ENCODE measurements at places on chromosomes 12 and 14. TPM values are rescaled to one million over a fixed set of nuclear protein-coding genes. Genes with fewer than 3 reads are reported as not detected.

Gene HOXC12
- total RNA-seq, result not detected

Gene SERPINA5
- 88.8 TPM for total RNA-seq

Gene FAR2
- total RNA-seq, result 5.2 TPM

Gene HOXC9
- total RNA-seq, result 0.10 TPM

Gene ADAM20
- 0.08 TPM for total RNA-seq
